CD4-positive, alpha-beta T cell (primary cell): ENCODE measurements at places on chromosomes 3 and 15.

DNA sequence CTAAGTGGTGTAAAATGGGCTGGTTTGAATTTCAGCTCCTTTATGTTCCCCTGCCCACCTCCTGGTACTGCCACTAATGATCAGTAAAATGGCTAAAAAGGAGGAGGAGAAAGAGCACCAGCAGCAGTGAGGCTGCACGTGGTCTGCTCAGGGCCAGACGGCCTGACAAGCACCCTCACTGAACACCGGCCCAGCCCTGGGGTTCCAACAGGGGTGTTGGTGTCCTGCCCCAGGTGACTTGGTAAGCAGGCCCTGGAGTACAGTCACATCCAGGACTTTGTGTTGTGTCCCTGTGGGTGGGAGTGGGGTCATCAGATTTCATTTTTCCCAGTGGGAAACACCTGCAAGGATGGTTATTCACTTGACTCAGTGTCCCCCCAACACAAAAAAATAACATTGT, 5.4 kb downstream of the BAHD1 start:
- DNase-seq = no peak

DNA sequence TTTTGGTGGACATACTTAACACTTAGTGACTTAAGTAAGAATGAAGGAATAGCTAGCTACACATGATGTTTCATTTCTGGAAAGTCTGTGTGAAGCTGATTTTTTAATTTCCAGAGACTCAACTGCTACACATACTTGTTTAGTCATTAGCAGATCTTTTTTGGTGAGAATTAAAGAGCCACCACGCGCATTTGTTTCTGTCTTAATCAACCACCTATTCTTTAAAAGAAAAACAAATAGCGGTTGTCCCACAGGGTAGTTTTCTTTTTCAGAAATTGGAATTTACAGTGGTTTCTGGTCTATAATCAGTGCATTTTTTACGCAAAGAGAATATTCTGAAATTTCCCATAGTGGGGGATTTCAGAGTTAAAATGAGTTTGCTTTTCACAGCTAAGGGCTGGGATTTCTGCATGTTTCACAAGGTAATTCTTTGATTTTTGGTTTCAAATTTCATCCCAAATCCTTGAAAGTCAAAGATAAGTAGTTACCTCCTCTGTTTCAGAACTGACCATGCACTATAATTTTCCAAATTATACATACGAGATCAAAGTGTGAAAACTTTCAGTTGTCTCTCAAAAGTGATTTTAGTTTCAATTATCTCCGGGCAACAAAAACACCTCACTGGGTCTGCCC, 631.0 kb upstream of the GRM7 start:
- DNase-seq = no peak

DNA sequence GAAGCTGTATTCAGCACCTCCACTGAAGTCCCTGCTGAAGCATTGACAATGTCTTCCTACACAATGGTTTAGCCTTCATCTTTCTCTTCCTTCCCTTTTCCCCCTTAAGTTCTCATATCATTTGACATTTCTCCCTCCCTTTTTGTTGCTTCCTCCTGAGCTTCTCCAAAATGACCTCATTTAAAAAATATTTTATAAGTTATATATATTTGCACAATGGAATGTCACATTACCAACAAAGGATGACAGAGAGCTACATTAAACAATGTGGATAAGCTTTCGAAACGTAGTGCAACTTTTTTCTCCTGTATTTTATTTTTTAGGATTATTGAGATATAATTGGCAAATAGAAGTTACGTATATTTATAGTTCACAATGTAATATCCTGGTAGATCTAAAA, 13.2 kb upstream of the DLG1 start:
- DNase-seq = no peak

- DNase-seq = no peak
These were observed 771 bp downstream of the CALML4 start for GRCh38 chr15:68204361-68204760.

- DNase-seq = no peak
These were observed 10.5 kb upstream of the VGLL4 start for GRCh38 chr3:11654166-11654565.

DNA sequence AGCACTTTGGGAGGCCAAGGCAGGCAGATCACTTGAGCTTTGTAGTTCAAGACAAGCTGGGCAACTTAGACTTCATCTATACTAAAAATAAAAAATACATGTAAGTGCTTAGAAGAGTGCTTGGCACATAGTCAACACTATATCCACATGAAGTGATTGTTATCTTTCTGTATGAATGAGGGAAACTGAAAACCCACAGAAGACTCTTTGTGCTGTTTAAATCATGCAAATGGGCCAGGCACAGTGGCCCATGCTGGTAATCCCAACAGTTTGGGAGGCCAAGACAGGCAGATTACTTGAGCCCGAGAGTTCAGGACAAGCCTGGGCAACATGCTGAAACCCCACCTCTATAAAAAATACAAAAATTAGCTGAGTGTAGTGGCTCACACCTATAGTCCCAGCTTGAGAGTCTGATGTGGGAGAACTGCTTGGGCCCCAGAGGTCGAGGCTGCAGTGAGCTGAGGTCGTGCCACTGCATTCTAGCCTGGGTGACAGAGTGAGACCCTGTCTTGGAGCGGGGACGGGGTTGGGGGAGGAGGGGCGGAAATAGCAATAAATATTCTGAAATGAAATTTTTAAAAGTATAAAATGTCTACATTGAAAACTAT, 129.7 kb downstream of the NR2E3 start:
- DNase-seq = no peak

GRCh38 chr3:65728138-65728537, 310.6 kb downstream of the MAGI1 start:
- DNase-seq = no peak

DNA sequence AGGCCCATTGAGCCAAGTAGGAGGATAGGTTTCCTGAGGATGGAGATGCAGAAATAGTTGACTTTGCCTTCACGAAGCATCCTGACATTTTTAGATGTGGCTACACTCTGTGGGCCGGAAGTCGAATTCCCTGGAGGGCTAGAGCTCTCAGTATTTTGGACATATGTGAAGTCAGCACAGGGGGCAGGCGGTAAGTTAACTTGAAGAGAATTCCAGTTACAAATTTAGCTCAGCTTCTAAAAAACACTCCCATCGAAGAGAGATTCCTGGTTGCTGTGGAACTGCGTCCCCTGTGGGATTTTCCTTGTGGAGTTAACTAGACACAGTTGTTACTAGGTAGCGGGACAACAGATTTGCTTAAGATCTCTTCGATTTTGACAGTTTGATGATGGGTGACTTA, 161.9 kb upstream of the RGMA start:
- no peak for DNase-seq

DNA sequence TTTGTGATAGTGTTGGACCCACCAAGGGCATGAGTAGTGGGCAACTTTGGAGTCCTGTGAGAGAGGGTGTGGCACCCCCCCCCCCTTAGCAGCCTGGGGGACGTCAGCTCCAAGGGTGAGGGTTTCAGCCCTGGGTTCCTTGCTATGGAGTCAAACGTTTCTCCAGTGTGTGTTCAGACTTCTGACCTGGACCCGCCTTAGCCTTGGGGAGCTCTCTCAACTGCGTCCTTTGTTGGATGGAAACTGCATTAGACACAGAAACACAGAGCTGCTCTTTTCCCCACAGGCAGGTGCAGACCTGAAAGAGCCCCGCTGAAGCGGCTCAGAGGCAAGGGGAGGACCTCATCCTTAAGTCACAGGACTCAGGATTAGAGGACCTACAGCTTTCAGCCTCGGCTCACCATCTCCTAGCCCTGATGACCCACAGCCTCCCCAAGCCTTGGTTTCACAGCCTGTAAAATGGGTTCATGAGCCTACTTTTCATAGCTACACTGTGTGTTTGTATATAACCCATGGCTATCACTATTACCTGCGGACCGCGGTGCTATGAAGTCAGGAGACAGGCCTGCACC, 19.9 kb downstream of the ZNF710 start:
- no peak for DNase-seq

- no peak for DNase-seq
These were observed 48.9 kb upstream of the AGTR1 start for GRCh38 chr3:148648685-148649352.

DNA sequence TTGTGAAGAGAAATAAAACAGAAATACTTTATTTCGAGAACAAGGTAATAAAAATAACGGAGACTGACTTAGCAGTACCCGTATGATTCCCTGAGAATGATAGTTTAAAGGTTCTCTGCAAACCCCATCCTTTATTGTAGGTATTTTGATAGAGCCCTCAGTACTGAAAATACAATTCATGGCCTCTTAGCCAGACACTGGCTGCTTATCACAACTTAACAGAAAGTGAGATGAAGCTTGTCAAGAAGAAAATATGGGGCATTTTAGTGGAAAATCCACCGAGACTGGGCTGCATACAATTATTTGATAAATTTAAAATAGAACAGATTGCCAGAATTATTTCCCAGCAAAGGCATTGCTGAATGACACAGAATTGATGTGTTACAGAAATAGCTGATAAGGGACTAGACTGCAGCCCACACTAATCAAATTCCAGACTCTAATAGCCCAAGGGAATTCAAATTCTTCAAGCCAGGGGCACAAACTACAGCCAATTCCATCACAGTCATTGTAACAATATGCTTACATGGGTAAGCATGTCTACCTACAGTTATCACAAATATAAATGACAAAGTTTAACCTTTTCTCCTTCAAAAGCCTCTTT, 521.9 kb downstream of the PLOD2 start:
- no peak for DNase-seq

GRCh38 chr15:80041494-80042253, 17.8 kb upstream of the ZFAND6 start:
- DNase-seq = no peak

DNA sequence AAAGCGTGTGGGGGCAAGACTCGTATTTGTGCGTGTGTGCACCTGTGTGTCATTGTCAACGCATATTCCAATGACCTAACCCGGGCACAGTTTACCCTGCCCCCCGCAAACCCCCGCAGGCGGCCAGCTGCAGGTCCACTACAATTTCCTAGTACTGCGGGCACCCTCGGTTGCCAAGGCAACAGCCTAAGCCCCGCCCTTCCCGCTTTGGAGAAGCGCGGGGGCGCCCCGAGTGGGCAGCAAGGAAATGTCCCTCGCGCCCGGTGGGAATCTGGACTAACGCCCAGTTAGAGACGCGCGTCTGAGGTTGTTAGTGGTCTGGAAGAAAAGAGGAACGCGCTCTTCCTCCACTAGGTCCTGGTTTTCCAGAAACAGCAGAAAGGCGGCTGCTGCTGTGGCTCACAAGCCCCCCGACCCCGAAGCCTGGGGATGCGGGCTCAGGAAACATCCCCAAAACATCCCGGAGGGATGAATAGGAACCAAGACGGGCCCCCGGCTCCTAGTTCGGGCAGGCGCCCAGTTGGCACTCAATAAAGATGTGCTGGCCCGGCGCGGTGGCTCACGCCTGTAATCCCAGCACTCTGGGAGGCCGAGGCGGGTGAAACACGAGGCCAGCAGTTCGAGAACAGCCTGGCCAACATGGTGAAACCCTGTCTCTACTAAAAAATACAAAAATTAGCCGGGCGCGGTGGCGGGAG, 1.1 kb downstream of the ABHD14A start:
- DNase-seq = peak; percentile 43

GRCh38 chr3:195213639-195214315, 57.2 kb downstream of the XXYLT1 start:
- no peak for DNase-seq

- no peak for DNase-seq
These were observed 129.4 kb downstream of the LRRK1 start for GRCh38 chr15:101048581-101049030.

DNA sequence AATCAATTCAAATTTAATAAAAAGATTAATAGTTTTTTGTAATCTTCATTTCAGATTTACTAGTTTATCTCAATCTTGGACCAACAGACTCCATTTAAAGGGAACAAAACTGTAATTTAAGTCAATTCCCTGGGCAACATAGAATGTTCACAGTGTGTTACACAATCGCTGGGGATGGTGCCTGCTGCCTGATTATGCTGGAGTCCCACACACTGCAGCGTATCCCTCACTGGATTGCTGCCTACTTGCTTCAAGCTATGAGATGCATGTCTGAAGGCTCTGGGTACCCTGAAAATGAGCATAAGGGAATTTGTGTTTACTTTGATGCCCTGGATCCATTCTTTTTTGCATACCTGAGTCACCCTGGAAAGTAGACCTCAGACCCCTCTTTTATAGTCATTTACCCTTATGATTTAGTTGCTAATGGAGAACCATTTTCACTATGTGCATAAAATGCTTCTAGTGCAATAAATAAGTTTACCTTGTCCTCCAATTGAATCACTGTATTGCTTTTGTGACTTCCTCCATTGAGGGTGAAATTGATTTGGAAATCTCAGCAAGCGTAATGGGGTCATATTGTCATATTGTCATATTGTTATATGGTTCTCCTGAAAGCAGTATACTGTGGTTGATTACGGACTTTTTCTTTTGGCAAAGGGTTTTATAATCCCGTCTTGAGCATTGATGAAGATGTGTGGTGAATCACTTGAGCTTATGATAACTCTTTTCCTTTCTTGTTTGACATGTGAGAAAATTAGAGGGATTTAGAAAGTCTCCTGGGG, 35.9 kb downstream of the ITPR1 start:
- DNase-seq = no peak

DNA sequence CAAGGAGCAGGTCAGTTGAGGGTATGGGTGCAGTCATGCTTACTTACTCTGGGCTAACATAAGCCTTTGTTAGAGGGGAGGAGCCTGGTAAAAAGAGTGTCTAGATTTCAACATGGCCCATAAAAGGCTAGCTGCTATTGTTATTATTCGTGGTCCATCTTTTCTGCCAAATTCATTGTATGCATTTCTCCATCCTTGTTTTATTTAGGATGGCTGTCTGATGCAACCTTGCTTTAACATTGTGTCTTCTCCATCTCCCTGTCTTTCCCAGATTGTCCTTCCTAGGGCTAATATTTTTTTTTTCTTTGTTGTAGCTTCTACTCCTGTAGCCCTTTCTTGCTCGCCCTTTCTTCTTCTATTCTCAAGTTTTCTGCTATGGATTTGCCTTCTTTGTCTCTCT, 12.6 kb downstream of the RBMS3 start:
- no peak for DNase-seq

- no peak for DNase-seq
These were observed 664.4 kb upstream of the CBLB start for GRCh38 chr3:106533093-106533787.

DNA sequence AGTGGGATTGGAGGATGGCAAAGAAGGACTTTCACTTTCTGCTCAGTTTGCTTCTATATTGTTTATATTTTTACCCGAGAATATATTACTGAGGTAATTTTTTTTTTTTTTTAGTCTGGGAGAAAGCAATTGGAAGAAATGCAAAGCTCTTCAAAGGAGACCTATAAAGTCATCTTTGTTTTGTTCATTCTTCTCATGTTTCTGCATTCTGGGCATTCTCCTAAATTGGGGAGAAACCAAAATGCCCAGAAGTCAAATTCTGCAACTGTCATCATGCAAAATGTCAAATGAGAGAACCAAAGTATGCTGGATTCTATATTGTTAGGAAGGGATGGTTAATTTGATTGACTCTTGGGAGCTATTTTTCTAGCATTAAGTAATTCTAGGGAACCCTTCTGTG, 168.3 kb upstream of the TSC22D2 start:
- no peak for DNase-seq
